LNCaP clone FGC (cell line): ENCODE measurements at places on chromosomes 11 and 22.

GRCh38 chr11:123104697-123105096 is 42.8 kb upstream of the HSPA8 start:
- no peak for DNase-seq

- no peak for DNase-seq
These were observed 35.5 kb upstream of the ST14 start for GRCh38 chr11:130124096-130124495.

GRCh38 chr11:131331546-131331945 is 38.9 kb upstream of the NTM start:
- DNase-seq = peak; percentile 17

GRCh38 chr11:120612513-120613263 is 101.1 kb downstream of the GRIK4 start:
- no peak for DNase-seq

DNA sequence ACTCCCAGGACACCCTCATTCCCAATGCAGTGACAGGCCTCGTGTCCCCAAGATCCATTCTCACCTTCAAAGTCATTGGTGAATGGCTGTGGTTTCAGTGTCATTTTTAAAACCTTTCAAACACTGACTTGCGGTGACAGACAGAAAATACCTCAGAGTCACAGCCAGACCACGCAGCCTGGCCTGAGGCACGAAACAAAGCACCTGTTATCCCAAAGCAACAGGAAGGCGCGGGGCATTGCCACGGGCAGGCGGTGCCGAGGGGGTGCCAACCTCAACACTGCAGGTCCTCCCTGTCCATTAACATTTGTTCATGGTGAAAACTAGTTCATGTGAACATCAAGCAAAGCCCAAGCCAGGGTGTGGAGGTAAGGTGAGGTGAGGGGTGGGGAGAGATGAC is 38.2 kb downstream of the RPUSD4 start:
- no peak for DNase-seq

DNA sequence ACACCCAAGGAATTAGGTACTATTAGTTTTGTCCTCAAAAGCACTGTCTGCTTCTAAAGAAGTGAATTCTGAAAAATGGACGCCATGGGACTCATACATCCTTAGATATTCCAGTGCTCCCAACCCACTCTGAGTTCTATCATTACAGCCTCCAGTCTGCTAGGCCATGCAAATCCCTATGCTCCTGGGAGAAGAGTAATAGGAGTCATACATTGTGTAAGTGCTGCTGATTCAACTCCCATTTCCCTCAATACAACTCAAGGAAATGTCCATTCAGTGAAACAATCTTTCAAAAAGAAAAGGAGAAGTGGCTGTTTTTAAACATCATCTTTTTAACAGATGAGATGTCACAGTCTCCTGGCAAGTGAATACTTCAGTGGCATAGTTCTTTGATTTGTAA is 590.2 kb upstream of the LRRC4C start:
- DNase-seq = no peak

- DNase-seq = no peak
These were observed 591.8 kb upstream of the KIRREL3 start for GRCh38 chr11:127592371-127592770.

- no peak for DNase-seq
These were observed 8.9 kb downstream of the MN1 start for GRCh38 chr22:27792452-27793161.

- DNase-seq = no peak
These were observed 144.1 kb downstream of the SHANK2 start for GRCh38 chr11:71108013-71108865.

DNA sequence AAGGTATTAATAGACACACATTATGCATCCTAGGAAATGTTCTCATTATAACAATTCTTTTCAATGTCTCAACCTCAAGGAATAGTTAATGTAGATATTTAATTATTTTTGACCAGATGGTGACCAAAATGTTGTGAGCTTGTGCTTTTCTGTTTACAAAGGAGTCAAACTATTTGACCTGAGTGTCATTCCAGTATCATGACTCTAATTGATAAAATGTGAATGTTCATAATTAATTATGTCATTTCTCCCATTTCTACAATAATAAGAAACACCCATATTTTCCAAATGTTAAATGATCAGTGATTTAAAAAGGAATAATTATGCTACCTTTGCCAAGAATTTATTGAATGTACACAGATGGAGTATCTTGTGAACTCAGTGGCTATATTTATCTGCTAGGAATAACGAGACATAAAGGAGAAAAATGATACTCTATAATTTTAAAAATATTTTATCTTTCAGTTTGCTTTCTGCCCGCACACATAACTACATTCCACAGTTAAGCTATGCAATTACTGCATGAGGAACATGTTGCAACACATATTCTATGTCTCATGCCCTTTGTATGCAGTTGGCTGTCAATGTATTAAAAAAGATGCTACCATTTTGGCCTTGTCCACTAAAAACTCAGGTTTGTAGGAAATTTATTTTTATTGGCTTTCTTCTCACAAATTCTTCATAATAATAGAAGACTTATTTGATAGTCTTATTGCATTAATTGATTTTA is 376.7 kb upstream of the CCDC179 start:
- DNase-seq = no peak

- no peak for DNase-seq
These were observed at the start of gene SHISA8 for GRCh38 chr22:41915035-41915785. TSS of gene SHISA8 (minus strand) at chr22:41915074. CDS start at chr22:41914667, 407 bp downstream.
